ENCODE measurements at places on chromosomes 16 and 17.

DNA sequence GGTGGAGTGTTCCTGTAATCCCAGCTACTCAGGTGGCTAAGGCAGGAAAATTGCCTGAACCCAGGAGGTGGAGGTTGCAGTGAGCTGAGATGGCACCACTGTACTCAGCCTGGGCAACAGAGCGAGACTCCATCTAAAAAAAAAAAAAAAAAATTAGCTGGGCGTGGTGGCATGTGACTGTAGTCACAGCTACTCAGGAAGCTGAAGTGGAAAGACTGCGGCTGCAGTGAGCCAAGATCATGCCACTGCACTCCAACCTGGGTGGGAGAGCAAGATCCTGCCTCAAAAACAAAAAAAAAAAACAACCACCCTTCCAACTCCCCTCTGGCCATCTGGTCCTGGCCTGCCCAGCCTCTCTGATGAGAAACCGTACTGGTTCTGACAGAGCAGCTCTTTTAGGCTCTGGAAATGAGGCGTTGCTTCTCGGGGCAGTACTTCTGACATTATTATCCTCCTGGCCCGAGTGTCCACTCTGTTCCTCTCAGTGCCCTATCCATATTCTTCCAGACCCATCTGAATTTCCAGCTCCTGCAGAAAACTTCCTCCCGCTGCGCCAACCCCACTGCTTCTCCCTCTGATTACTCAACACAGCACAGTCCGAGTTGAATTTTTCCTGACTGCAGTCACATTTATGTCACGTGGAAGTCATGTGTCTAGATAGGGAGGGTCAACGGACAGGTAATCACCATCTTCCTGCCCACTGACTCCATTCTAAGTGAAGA, 13.3 kb downstream of the GGA2 start:
- no peak for DNase-seq

DNA sequence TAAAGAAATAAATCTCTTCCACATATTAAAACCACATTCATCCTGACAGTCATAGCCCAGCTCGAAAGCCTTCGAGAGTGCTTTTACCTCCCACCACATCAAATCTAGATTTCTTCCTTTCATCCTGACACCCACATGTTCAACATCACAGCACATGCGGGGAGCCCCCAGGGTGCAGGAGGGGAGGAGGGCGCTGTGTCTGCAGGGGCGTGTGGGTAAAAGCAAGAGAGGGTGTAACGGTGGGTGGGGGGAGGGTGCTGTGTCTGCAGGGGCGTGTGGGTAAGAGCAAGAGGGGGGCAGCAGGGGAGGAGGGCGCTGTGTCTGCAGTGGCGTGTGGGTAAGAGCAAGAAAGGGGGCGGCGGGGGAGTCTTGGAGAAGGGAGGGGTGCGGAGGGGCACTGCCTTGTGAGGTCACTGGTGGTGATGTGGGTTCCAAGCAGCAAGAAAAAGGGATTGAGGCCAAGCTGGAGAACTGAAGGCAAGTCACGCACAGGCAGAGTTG, 34.7 kb downstream of the ADCY9 start:
- DNase-seq: no peak

GRCh38 chr17:61794792-61795191, 68.5 kb downstream of the BRIP1 start:
- DNase-seq: no peak

DNA sequence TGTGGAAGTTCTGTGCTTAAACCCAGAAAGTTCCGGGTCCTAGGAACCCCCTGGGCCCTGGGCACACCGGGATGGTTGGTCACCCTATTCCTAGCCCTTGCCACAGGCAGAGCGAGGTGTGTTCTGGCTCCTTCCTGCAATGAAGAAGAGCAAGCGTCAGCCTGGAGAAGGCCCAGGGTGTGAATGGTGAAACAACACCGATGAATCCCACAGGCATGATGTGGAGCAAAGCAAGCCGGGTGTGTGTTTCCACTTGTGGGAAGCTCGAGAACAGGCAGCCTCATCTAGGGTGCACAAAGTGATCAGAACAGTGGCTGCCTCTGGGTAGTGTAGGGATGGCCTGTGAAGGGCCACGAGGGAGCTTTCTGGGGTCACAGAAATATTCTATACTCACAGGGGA, 13.8 kb downstream of the KCNG4 start:
- no peak for DNase-seq

- no peak for DNase-seq
Observed at GRCh38 chr16:1494129-1494640, 1.0 kb downstream of the TELO2 start.

DNA sequence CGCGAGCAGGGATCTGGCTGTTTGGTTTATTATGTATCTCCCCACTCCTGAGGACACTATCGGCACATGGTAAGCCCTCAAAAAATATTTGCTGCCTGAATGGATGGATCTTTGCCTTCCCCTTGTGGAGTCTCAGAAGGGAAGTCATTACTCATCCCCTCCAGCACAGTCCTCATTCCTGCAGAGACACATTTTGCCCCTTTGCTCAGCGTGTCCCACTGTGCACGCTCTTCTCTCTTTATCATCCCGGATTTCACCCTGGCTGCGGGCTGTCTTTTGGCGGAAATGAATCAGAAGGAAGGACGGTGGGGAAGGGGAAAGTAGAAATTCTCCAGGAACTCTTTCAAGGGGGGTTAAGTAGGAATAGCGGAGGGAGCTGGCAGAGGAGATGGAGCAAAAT, 125.2 kb upstream of the CDC42EP4 start:
- DNase-seq: no peak

DNA sequence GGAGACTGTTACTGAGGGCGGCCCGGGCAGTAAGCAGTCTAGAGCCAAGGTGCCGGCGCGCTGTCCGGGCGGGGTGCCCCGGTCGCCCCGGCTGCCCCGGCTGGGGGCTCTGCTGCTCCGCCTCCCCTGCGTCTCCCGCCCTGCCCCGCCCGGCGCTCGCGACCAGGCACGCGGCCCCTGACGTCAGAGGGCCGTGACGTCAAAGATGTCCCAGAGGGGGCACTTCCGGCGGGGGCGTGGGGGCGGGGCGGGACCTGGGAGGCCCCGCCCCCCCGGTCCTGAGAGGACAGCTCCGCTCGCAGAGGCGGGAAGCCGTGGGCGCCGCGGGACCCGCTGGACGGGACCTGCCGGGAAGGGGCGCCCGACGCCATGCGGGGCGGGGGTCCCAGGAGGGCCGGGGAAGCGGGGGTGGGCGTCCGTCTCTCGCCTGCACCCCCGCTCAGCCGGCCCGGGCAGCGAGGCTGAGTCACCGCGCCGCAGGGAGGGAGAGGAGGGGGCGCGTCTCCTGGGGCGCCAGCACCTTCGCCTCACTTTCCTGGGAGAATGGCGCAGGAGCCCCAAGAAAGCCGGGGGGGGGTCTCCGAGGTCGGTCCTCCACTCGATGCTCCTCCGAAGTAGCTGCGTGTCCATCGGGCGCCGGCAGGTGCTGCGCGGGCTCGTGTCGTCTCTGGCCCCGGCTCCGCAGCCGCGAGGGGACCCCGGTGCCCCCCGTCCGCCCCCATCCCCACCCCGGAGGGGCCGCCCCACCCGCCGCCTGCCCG, 4.4 kb upstream of the HIC1 start:
- DNase-seq: peak; percentile 48

- no peak for DNase-seq
Observed at GRCh38 chr17:65134035-65134434, 3.1 kb upstream of the RGS9 start.

DNA sequence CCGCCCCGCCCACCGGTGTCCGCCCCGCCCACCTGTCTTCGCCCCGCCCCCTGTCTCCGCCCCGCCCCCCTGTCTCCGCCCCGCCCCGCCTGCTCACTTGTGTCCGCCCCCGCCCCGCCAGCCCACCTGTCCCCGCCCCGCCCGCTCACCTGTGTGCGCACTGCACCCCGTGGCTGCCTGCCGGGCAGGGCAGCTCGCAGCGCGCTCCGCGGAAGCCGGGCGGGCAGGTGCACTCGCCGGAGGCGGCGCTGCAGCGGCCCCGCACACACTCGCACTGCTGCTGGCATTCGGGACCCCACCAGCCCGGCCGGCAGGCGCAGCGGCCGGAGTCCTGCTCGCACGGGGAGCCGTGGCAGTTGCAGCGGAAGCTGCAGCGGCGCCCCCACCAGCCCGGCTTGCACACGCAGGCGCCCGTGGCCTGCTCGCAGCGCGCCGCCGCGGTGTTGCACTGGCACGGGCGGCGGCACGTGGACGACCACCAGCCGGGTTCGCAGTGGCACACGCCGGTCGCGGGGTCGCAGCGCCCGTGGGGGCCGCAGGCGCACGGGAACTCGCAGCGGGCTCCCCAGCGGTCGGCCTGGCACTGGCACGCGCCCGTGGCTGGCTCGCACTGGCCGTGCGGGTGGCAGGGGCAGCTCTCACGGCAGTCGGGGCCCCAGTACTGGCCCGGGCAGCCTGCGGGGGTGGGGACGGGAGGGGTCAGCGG, 2.1 kb downstream of the SCARF1 start:
- no peak for DNase-seq
